Thoracic aorta (tissue), 2 donors: ENCODE measurements at places on chromosomes 12 and 14. TPM values are rescaled to one million over a fixed set of nuclear protein-coding genes. Genes with fewer than 3 reads are reported as not detected.

- no peak for DNase-seq
- H3K4me3 ChIP-seq: no peak overlapping the region
- H3K36me3 ChIP-seq: no peaks in the 10 kb centered on the region
- no peaks in the 10 kb centered on the region for H3K4me1 ChIP-seq
- H3K27ac ChIP-seq: no peak overlapping the region
These were observed 61.4 kb upstream of the ELK3 start for GRCh38 chr12:96132819-96133218.

- DNase-seq: no peak
- no peaks in the 10 kb centered on the region for H3K36me3 ChIP-seq
- H3K4me1 ChIP-seq: peaks cover 9% of the 10 kb centered on the region
- H3K4me3 ChIP-seq: no peak overlapping the region
- H3K27me3 ChIP-seq: no peaks in the 10 kb centered on the region
These were observed 77.3 kb downstream of the PPM1A start for GRCh38 chr14:60326274-60326673.

Gene TAS2R13
- total RNA-seq: 3.1 TPM

Gene FAM186B
- 0.42 TPM for total RNA-seq

Gene RARG
- total RNA-seq: 37.5 TPM

- H3K4me3 ChIP-seq: peak overlapping the region; percentile 99
- peak overlapping the region; percentile 93 for H3K27ac ChIP-seq
- H3K36me3 ChIP-seq: no peaks in the 10 kb centered on the region
- no peak for DNase-seq
- no peaks in the 10 kb centered on the region for H3K27me3 ChIP-seq
- peaks cover 45% of the 10 kb centered on the region for H3K4me1 ChIP-seq
These were observed 2.2 kb downstream of the PAWR start for GRCh38 chr12:79688376-79689060.

GRCh38 chr12:46887870-46888269, 62.1 kb upstream of the SLC38A4 start:
- DNase-seq: no peak
- no peaks in the 10 kb centered on the region for H3K4me1 ChIP-seq
- H3K4me3 ChIP-seq: no peak overlapping the region
- no peaks in the 10 kb centered on the region for H3K27me3 ChIP-seq

DNA sequence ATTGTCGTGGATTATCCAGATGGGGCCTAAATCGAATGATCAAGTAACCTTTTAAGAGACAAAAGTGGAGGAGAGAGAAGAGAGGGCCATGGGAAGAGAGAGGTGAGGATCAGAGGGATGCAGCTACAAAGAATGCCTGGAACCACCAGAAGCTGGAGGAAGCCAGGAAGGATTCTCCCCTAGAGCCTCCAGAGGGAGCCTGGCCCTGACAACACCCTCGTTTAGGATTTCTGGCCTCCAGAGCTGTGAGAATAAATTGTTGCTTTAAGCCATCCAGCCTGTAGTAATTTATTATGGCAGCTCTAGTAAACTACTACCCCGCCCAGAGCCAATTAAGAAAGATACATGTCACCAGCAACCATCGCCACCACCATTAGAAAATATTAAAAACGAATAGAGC, 46.2 kb upstream of the GSC start:
- H3K36me3 ChIP-seq: no peaks in the 10 kb centered on the region
- no peaks in the 10 kb centered on the region for H3K4me1 ChIP-seq
- H3K27me3 ChIP-seq: no peaks in the 10 kb centered on the region
- no peak overlapping the region for H3K4me3 ChIP-seq
- no peak for DNase-seq
- H3K27ac ChIP-seq: no peak overlapping the region

DNA sequence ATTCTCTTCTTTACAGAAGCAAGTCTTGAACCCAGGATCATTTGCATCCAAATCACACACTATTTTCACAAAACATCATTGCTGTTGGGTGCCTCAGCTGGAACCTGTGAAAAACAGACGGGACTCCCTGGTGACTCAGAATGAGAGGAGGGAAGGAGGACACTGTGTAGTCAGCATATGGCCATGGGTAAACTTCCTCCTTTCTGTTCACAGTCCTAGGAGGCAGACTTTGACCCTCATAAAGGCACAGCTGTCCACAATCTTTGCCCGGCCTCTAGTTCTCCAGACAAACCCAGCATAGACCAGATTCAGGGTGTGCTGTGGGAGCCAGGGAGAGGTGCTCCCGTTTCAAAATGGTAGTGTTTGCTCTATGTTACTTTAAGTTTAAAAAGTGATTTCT, 62.0 kb downstream of the DYRK2 start:
- H3K4me3 ChIP-seq: no peak overlapping the region
- H3K4me1 ChIP-seq: no peaks in the 10 kb centered on the region
- H3K27ac ChIP-seq: no peak overlapping the region
- DNase-seq: no peak
- H3K36me3 ChIP-seq: no peaks in the 10 kb centered on the region

Gene SLC8A3
- 0.95 TPM for total RNA-seq

DNA sequence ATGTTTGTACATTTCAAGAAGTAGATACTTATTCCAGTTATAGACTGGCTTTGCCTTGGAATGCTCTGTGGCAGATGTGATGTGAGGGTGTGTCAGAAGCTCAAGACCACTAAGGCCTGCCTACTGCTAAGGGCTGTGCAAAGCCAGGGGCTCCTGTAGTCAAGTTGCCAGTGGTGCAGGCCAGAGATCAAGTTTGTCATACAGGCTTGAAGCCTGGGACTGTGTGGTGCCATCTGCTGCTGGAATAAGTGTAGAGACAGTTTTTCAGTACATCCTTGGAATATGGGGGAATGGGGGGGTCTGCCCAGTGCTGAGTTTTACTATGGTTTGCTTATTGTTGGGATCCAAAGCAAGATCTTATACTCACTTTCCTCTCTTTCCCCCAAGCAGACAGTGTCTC, 649.9 kb upstream of the FOXG1 start:
- H3K27me3 ChIP-seq: no peaks in the 10 kb centered on the region
- H3K36me3 ChIP-seq: no peaks in the 10 kb centered on the region
- no peak for DNase-seq

DNA sequence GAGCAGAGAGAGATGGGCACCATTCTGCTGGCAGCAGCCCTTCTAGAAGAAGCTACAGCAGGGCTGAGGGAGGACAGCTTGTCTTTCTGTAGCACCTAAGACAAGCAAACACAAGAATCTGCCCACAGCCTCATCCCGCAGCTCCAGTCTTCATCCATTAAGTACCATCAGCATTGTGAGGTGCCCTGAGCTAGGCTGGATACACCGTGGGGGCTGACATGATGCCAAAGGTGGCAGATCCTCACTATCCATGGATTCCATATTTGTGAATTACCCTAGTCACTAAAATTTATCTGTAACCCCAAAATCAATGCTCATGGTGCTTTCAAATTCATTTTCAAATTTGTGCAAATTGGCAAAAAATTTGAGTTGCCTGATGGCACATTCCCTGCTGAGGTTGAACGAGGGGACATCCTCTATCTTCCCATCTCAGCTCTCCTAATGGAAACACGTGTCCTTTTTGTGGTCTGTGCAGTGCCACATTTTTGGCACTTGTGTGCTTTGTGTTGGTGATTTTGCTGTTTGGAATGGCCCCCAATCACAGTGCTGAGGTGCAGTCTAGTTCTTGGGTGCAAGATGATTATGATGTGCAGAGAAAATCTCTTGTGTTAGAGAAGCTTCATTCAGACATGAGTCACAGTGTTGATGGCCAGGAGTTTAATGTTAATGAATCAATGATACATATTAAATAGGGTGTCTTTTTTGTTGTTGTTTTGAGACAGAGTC, 7.0 kb downstream of the PITPNM2 start:
- H3K36me3 ChIP-seq: no peaks in the 10 kb centered on the region
- H3K4me3 ChIP-seq: no peak overlapping the region
- H3K27ac ChIP-seq: peak overlapping the region; percentile 27
- peaks cover 49% of the 10 kb centered on the region for H3K4me1 ChIP-seq

Gene SERPINA10
- total RNA-seq: 0.28 TPM

Gene PRR4
- total RNA-seq: 22.7 TPM

Gene TAS2R9
- not detected for total RNA-seq

DNA sequence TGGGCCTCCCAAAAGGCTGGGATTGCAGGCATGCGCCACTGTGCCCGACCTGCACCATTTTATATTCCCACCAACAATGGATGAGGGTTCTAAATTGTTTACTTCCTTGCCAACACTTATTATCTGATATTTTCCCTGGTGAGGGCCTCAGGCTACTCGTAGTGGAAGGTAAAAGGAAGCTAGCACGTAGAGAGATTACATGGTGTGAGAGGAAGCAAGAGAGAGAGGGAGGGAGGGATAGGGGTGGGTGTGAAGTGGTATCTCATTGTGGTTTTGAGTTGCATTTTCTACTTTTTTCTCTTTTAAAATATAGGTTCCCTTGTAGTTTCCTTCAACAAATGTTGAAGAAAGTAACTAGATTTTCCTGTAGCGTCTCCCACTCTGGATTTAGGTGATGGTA, 30.9 kb downstream of the MYO1H start:
- H3K27me3 ChIP-seq: no peaks in the 10 kb centered on the region
- no peak overlapping the region for H3K4me3 ChIP-seq
- H3K27ac ChIP-seq: no peak overlapping the region
- DNase-seq: no peak
- no peaks in the 10 kb centered on the region for H3K36me3 ChIP-seq

GRCh38 chr14:52253503-52253902, 14.0 kb upstream of the PTGDR start:
- DNase-seq: no peak
- H3K27ac ChIP-seq: no peak overlapping the region
- H3K27me3 ChIP-seq: no peaks in the 10 kb centered on the region
- no peak overlapping the region for H3K4me3 ChIP-seq
- no peaks in the 10 kb centered on the region for H3K36me3 ChIP-seq

GRCh38 chr12:82029936-82030335, 270.8 kb upstream of the PPFIA2 start:
- no peaks in the 10 kb centered on the region for H3K4me1 ChIP-seq
- DNase-seq: no peak
- H3K27me3 ChIP-seq: no peaks in the 10 kb centered on the region
- H3K4me3 ChIP-seq: no peak overlapping the region

- DNase-seq: no peak
- H3K36me3 ChIP-seq: no peaks in the 10 kb centered on the region
- no peaks in the 10 kb centered on the region for H3K27me3 ChIP-seq
- H3K4me1 ChIP-seq: peaks cover 14% of the 10 kb centered on the region
- H3K27ac ChIP-seq: no peak overlapping the region
These were observed 21.8 kb downstream of the PLEKHA5 start for GRCh38 chr12:19151298-19151697.

DNA sequence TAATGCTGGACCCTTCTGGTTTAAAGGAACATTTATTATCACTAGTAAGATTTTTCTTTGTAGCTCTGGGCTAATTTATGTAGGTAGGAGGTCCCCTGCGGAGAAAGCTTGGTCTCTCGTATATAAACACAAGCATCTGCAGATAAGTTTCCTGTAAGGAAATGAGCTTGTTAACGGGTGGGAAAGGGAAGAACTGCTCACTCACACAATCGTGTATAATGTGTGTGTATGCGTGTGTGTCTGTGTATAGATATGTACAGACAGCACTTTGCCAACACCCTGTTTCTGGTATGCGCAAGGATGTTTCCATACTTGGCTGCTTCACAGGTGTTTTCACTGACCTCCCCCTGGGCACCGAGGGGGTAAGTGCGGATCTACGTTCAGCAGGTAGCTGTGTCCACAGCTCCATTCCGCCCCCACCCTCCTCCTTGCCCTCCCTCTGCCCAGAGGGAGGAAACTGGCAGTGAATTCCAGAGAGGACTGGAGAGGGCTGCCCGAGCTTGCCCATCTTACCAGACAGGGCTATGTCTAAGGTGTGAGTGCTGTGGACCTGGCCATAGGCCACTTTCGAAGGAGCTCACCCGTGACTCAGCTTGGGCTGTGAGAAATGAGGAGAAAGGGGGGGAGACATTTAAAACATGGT, 65.2 kb downstream of the NINJ2 start:
- no peaks in the 10 kb centered on the region for H3K27me3 ChIP-seq
- no peak overlapping the region for H3K4me3 ChIP-seq
- no peak overlapping the region for H3K27ac ChIP-seq
- DNase-seq: no peak
- H3K4me1 ChIP-seq: no peaks in the 10 kb centered on the region

GRCh38 chr12:50362671-50363070, 33.7 kb downstream of the FAM186A start:
- H3K36me3 ChIP-seq: no peaks in the 10 kb centered on the region
- DNase-seq: no peak
- no peaks in the 10 kb centered on the region for H3K27me3 ChIP-seq
- H3K4me1 ChIP-seq: no peaks in the 10 kb centered on the region

DNA sequence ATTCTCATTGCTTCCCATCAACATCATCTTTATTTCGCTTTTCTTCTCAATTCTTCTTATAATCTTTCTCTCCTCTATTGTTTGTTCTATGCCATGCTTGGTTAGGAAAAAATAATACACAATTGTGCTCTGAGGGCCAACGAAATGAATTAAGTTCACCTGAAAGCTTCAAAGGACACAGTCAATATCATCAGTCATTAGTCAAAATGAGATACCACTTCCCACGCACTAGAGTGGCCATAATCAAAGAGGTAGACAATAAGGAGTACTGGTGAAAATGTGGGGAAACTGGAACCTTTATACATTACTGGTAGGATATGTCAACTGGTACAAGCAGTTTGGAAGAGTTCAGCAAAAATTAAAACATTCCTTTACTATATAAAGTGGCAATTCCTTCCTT, 91.5 kb downstream of the TMTC1 start:
- no peaks in the 10 kb centered on the region for H3K4me1 ChIP-seq
- no peaks in the 10 kb centered on the region for H3K27me3 ChIP-seq
- no peak overlapping the region for H3K27ac ChIP-seq
- H3K36me3 ChIP-seq: no peaks in the 10 kb centered on the region

- H3K36me3 ChIP-seq: no peaks in the 10 kb centered on the region
- H3K4me1 ChIP-seq: no peaks in the 10 kb centered on the region
- H3K27me3 ChIP-seq: no peaks in the 10 kb centered on the region
- DNase-seq: no peak
- no peak overlapping the region for H3K4me3 ChIP-seq
These were observed 88.5 kb downstream of the GCH1 start for GRCh38 chr14:54814076-54814475.
